Fibroblast of villous mesenchyme (primary cell): ENCODE measurements at places on chromosomes 11 and 22.

- DNase-seq: no peak
Observed at GRCh38 chr11:57157624-57158023, 24.1 kb upstream of the LRRC55 start.

GRCh38 chr22:43396934-43397457 lies 14.8 kb upstream of the MPPED1 start:
- DNase-seq: no peak

DNA sequence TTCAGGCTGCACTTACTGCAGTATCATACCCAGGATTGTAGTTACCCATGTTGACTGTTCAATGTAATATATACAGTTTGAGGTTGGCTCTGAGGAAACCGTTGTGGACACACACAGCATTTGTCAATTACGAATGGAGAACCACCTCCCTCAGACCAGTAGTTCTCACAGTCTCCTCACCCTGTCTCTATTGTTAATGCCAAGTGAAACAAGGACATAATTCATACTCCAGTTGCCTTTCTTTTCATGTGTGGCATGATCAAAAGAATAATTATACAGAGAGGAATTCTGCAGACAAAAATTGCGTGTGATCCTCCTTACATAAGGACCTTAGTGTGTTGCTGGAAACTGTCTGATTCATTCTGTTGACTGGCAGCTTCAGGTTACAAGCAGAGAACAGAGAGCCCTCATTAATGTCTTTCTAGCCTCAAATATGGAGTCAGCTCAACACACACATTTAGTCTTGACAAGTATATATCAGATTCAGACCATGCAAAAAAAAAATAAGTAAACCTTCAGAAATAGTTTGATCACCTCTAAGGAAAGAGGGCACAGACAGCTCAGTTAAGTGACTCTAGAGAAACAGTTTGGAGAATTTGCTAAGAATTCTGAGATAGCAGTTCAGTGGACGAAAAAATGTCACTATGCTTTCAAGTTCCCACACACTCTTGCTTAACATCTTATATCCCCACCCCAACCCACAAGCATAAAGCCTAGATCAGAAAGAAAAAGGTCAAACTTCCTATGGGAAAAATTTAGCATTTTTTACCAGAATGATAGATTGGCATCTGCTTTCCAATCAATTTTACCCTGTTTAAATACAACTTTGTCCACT lies 96.1 kb downstream of the MAML2 start:
- DNase-seq: peak; percentile 56

DNA sequence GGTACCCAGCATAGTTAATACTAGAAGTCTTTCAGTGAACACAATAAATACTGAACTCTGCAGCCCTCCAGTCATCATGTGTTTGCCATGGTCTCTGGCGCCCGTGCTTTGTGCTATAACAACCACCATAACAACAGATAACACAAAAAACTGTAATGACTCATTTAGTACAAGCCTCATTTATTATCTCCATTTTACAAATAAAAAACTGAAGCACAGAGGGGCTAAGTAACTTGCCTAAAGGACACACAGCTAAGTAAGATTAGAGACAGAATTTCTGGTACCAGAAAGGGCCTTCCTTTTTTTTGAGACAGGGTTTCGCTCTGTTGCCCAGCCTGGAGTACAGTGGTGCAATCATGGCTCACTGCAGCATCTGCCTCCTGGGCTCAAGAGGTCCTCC lies 19.5 kb downstream of the RBFOX2 start:
- DNase-seq: peak; percentile 78

GRCh38 chr11:86696004-86696403 lies 23.6 kb upstream of the ME3 start:
- DNase-seq: peak; percentile 81

- no peak for DNase-seq
Observed at GRCh38 chr22:30654361-30654760, 13.3 kb downstream of the DUSP18 start.

DNA sequence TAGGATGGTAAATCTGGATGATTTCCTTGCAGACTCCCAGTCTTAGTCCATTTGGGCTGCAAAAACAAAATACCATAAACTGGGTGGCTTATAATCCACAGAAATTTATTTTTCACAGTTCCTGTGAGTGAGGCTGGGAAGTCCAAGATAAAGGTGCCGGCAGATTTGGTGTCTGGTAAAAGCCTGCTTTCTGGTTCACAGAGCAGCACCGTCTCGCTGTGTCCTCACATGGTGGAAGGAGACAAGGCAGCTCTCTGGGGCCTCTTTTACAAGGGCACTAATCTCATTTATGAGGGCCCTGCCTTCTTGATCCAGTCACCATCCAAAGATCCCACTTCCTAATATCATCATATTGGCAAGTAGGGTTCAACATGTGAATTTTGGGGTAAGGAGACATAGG lies 8.9 kb downstream of the USP47 start:
- DNase-seq: no peak

GRCh38 chr11:34665077-34665835 lies 44.4 kb downstream of the EHF start:
- DNase-seq: no peak

- no peak for DNase-seq
Observed at GRCh38 chr11:117816846-117817367, 7.6 kb downstream of the FXYD2 start.

DNA sequence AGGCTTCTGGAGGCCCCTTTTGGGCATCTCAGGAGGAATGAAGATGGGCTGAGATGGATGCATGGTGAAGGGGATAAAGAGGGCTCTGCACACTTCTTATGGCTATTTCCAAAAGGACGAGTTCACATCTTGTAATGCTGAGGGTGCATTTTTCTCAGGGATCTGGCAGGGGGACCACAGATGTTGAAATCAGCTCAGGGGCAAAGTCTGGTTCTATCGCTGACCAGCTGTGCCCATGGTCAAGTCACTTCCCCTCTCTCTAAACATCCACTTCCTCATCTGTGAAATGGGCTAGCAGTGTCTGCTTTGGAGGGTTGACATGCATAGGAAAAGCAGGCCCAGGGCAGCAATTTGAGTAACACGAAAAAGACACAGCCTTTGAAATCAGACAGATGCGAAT lies 26.5 kb downstream of the LHFPL7 start:
- DNase-seq: no peak

- DNase-seq: peak; percentile 70
Observed at GRCh38 chr22:39592081-39593065, 21.8 kb downstream of the CACNA1I start.

- DNase-seq: no peak
Observed at GRCh38 chr11:7890417-7891172, 40.5 kb downstream of the OR10A6 start.

GRCh38 chr11:23320131-23320530 lies 459.9 kb upstream of the CCDC179 start:
- DNase-seq: no peak

GRCh38 chr11:115623021-115623451 lies 118.8 kb upstream of the CADM1 start:
- DNase-seq: peak; percentile 95

GRCh38 chr11:2235588-2236326 lies 34.6 kb downstream of the ASCL2 start:
- DNase-seq: no peak

- DNase-seq: no peak
Observed at GRCh38 chr11:26851291-26851690, 129.4 kb upstream of the SLC5A12 start.

DNA sequence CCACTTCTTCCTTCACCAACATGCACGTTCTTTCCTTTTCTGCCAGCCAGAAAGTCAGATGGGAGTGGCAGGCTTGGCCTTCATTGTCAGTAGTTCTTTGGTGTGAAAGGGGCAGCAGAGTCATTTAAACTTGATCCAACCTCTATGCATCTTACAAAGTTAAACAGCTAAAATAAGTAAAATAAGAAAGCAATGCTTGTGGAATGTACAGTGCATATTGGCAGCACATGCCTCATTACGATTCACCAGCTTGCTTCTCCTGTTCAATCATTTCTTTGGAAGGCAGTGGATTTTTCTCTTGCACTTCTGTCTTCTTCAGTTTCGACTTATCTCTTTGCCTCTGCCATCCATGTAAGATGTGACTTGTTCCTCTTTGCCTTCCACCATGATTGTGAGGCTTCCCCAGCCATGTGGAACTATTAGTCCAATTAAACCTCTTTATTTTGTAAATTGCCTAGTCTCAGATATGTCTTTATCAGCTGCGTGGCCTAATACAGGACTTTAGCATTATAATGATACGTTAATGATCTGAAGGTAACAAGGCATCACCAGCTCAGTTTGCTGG lies 14.8 kb downstream of the LGALS12 start:
- no peak for DNase-seq

- no peak for DNase-seq
Observed at GRCh38 chr11:127195501-127196120, 195.0 kb upstream of the KIRREL3 start.

GRCh38 chr11:121132211-121132976 lies 31.4 kb downstream of the TECTA start:
- DNase-seq: no peak

- DNase-seq: no peak
Observed at GRCh38 chr11:45313171-45313865, 27.2 kb upstream of the SYT13 start.

- DNase-seq: no peak
Observed at GRCh38 chr11:116422956-116423600, 349.7 kb downstream of the BUD13 start.

DNA sequence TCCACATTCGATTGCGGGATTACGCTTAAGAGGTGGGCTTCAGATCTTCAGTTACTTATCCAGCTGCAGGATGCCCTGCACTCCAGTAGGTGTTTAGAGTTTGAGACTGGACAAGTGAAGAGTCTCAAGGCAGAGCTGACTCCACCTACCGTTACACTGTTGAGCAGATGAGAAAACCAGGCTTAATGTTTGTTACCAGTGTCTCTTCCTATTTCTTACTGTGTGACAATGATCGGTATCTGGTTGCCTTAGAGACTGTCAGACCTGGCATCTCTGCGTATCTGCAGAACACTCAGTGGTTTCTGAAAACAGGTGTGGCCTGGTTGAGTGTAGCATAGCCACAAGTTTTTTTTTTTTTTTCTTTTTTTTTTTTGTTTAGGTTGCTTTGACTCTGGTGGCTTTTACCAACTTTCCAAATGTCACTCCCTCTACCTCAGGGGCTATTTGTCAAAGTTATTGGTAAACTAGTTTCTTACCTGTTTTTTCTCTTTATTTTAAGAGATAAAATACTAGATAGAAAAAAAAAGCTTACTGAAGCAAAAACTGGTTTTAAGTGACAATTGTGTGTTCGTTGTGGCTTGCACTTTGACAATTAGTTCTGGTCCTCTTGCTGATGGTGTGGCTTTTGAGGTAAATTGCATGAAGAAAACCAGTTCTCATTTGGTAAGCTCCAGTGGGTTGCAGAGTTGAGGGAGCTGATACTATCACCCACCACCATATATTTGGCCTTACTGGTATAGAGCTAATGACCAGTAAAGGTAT lies 284.8 kb downstream of the ETS1 start:
- no peak for DNase-seq

DNA sequence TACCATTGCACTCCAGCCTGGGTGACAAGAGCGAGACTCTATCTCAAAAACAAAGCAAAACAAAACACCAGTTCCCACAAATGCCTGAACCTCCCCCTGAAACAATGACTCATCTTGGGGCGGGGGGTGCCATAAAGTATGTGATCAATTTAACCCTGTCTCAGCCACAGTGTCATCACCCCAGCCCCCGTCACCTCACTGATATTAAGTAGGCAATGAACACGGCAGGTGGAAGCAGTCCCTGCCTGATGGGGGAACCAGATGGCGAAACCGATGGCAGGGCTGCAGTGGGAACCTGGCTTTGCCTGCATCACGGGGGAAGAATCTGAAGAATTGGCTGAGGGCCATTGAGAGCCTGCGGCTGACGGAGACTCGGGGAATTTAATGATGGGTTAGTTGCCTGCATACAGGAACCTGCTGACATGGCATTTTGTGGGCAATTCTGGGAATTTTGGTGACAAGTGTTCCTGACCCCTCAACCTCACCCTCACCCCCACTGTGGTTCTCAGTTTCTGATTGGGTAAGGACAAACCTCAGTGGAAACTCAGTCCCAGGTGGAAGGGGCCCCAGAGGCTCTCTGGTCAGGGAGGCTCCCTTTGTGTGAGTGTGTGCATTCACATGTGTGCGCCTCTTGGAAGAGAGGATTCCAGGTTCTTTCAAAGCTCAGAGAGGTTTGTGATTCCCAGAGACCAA lies 39.1 kb upstream of the SHISAL1 start:
- DNase-seq: peak; percentile 93

DNA sequence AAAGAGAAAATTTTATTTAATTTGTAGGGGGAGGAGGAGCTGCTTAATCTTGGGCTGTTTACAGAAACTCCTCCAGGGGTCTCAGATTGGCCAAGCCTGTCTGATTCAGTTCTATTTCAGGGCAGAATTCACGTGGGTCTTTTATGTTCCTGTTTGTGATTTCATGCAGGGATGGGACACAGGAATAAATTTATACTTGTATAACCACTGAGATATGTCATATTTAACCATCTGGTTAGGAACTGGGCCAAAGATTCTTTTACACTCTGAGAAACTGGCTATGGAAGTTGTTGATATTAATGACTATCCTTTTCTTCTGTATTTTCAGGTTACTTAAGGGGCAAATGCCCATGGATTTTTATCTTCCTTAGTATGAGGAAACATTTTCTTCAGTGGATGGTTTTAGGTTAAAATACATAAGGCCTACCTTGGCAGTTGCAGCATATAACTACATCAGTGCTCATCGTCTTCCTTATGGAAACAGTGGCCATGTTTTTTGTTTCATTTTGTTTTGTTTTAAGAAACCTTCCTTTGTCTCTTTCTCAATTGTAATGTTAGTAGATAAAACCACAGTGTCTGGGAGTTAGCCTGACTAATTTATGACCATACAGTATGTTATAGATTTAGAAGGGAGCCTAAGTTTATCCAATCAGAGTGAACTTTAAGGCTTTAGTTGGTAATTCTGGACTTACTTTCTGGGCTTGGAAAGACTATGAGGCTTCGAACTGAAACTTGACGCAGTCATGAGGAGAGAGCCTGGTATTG lies 132.4 kb upstream of the ANO3 start:
- DNase-seq: peak; percentile 54

DNA sequence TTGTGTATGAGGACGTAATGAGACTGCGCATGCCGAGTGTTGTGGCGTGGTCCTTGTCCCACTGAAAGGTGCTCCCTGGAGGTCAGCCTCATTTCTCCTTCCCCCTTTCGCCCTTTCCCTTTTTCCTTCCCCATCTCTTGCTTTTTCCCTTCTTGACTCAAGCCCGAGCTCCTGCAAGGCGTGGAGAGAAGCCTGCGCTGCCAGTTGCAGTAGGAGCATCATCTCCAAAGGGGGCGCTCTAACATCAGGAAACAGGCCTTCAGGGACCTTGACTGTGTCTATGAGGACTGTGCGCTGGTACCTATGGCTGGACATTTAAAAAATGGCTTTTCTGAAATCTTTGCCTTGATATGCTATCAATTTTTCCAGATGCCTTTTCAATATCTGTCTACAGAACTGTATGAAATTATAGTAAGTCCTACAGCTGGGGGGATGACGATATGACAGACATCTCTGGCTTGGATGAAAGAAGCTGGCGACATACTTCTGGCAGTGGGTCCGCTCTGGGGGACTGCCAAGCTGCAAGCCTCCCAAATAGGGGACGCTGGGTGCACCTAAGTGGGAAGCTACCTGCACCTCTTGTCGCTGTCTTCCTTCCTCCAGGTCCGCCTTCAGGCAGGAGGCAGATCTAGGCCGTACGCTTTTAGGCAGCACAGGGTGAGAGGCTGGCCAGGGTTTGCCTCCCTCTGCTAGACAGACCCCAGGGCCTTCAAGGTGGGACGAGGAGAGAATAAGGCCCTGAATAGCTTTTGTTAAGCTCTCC lies 96.5 kb downstream of the NXPE2 start:
- DNase-seq: peak; percentile 44

- no peak for DNase-seq
Observed at GRCh38 chr11:34509336-34509876, 4.2 kb downstream of the ELF5 start.

- DNase-seq: no peak
Observed at GRCh38 chr11:3623121-3623520, 18.7 kb downstream of the ART5 start.

- DNase-seq: no peak
Observed at GRCh38 chr11:113732092-113732491, 26.0 kb upstream of the TMPRSS5 start.
